Pancreas (tissue), 10 donors: ENCODE measurements at places on chromosomes 5 and 9. TPM values are rescaled to one million over a fixed set of nuclear protein-coding genes. Genes with fewer than 3 reads are reported as not detected.

- no peak for DNase-seq
Measured at GRCh38 chr5:142433526-142434321, 108.9 kb upstream of the SPRY4 start.

Gene FOXD4L4
- not detected for total RNA-seq

Gene CXCL14
- total RNA-seq: 0.93 TPM

Gene ORM2
- total RNA-seq: not detected

GRCh38 chr5:180135967-180136629 lies 64.5 kb upstream of the RNF130 start:
- peak; percentile 6 for DNase-seq
